IMR-90 (cell line): ENCODE measurements at places on chromosomes 6 and 20.
A peak's percentile ranks its signal among the peaks of the same experiment; 100 is the strongest.

GRCh38 chr20:32792731-32793458 lies 26.9 kb upstream of the MAPRE1 start:
- no peak for DNase-seq

DNA sequence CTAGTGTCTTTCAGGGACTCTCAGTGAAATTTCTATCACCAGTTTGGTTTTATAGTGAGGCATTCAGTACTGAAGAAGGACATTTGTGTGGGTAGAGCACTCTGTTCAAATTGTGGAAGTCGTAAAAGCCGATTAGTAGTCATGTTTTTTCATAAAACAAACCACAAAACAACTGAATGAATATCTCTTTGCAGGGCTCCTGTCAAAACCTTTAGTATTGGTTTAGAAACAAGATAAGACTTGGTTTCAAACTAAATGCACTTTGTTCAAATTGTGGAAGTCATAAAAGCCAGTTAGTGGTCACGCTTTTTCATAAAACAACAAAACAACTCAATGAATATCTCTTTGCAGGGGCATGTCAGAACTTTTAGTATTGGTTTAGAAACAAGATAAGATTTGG lies 23.8 kb downstream of the ADGRF4 start:
- no peak for DNase-seq

- peak; percentile 44 for DNase-seq
Observed at GRCh38 chr20:9130521-9130920, 61.6 kb downstream of the PLCB4 start.

DNA sequence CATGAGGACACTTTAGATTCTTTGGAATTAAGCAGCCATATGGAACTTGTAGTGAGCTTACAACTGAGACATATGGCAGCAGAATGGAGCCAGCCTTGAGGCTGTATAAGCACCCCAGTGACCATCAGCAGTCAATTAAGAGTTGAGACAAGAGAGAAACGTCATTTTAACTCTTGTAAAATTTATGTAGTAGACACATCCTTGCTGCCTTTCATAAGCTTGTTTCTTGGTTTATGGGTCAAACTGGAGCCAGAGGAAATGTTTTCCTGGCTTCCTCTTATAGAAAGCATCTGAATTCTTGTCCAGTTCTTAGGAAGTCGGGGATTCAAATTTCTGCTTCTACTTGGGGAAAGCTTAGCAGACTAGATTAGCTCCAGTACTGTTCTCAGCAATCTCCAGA lies 745.1 kb upstream of the MARCKS start:
- DNase-seq = no peak

- peak; percentile 90 for DNase-seq
Observed at GRCh38 chr6:15148356-15148946, 97.4 kb upstream of the JARID2 start.

DNA sequence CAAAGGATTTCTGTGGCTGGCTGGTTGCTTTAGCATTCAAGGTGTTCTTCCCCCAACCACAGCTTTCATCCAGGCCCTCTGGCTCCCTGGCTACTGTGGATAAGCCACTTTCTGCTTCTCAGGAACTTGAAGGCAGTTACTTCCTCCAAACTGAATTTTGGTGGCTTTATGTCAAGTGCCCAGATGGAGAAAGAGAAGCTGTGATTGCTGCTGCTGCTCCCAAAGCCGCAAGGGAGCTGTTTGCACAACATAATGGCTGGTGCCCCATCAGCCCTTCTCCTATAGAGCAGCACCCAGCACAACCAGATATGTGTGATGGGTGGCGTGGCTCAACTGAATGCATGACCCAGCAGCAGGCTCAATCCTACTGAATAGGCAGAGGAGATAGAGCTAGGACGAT lies 465.2 kb downstream of the MAFB start:
- DNase-seq = no peak

GRCh38 chr6:35278708-35279107 lies 18.9 kb upstream of the DEF6 start:
- no peak for DNase-seq

GRCh38 chr6:56463443-56463842 lies 179.2 kb downstream of the DST start:
- DNase-seq = no peak

DNA sequence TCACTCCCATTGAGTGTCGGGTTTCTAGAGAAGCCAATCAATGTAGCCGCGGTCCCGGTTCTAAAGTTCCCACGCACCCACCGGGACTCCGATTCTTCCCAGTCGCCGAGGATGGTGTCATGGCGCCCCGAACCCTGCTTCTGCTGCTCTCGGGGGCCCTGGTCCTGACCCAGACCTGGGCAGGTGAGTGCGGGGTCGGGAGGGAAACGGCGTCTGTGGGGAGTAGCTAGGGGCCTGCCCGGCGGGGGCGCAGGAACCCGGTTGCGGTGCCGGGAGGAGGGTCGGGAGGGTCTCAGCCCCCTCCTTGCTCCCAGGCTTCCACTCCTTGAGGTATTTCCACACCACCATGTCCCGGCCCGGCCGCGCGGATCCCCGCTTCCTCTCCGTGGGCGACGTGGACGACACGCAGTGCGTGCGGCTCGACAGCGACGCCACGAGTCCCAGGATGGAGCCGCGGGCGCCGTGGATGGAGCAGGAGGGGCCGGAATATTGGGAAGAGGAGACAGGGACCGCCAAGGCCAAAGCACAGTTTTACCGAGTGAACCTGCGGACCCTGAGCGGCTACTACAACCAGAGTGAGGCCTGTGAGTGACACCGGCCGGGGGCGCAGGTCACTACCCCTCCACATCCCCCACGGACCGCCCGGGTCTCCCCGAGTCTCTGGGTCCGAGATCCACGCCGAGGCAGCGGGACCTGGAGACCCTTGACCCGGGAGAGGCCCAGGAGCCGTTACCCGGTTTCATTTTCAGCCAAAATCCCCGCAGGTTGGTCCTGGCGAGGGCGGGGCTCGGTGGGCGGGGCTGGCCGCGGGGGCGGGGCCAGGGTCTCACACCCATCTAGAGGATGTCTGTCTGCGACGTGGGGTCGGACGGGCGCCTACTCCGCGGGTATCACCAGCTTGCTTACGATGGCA lies 35.2 kb upstream of the HLA-G start:
- DNase-seq = no peak

GRCh38 chr6:154232013-154232910 lies 124.3 kb downstream of the IPCEF1 start:
- DNase-seq = peak; percentile 39
